Transverse colon (tissue), 4 donors: ENCODE measurements at places on chromosomes 12 and 14.

DNA sequence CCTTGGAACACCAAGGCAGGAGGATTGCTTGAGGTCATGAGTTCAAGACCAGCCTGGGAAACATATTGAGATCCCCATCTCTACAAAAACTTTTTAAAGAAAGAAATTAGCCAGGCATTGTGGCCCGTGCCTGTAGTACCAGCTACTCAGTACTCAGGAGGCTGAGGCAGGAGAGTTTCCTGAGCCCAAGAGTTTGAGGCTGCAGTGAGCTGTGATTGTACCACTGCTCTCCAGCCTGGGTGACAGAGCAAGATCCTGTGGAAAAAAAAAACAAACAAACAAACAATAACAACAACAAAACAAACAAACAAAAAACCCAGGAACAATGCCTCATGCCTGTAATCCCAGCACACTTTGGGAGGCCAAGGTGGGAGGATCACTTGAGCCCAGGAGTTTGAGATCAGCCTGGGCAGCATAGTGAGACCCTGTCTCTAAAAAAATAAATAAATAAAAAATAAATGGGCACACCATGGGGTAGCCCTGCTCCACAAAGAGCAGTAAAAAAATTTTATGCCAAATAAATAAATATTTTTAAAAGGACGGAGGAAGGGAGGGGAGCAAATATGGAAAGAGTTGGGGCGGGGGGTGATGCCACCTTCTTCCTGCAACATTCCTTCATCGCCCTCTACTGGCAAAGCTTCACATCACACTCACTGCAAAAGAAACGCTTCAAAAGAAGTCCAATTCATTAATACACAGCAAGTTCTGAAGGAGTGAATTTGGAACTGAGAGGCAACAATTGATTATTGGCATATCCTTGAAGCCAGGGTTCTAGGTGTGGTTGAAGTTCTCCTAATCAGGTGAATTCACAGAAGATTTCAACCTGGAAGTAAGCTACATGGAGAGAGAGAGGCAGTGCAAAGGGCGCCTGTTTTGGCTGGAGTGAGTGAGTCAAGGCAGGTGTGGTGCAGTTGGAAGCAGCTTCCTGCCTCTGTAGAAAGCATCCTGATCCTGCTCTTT, 8.8 kb upstream of the GNPTAB start:
- H3K4me1 ChIP-seq: no peaks in the 10 kb centered on the region
- peak; percentile 80 for DNase-seq
- no peak overlapping the region for H3K4me3 ChIP-seq
- no peak overlapping the region for H3K27ac ChIP-seq

- DNase-seq: no peak
- no peak overlapping the region for H3K4me3 ChIP-seq
- no peak overlapping the region for H3K27ac ChIP-seq
- no peaks in the 10 kb centered on the region for H3K36me3 ChIP-seq
- H3K27me3 ChIP-seq: no peaks in the 10 kb centered on the region
These were observed 1212.0 kb downstream of the GALC start for GRCh38 chr14:86780876-86781510.

DNA sequence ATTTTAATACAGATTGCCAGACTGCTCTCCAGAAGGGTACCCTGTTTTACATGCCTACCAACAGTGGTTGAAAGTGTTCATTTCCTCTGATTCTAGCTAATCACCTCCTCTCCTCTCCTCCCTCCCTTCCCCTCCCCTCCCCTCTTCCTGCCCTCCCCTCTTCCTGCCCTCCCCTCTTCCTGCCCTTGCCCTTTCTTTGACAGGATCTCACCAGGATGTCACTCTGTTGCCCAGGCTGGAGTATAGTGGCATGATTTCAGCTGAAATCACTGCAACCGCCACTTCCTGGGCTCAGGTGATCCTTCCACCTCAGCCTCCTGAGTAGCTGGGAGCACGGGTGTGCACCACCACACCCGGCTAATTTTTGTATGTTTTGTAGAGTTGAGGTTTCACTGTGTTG, 24.7 kb downstream of the APAF1 start:
- no peak for DNase-seq
- no peaks in the 10 kb centered on the region for H3K27me3 ChIP-seq
- no peak overlapping the region for H3K4me3 ChIP-seq
- no peaks in the 10 kb centered on the region for H3K4me1 ChIP-seq
- no peak overlapping the region for H3K27ac ChIP-seq

DNA sequence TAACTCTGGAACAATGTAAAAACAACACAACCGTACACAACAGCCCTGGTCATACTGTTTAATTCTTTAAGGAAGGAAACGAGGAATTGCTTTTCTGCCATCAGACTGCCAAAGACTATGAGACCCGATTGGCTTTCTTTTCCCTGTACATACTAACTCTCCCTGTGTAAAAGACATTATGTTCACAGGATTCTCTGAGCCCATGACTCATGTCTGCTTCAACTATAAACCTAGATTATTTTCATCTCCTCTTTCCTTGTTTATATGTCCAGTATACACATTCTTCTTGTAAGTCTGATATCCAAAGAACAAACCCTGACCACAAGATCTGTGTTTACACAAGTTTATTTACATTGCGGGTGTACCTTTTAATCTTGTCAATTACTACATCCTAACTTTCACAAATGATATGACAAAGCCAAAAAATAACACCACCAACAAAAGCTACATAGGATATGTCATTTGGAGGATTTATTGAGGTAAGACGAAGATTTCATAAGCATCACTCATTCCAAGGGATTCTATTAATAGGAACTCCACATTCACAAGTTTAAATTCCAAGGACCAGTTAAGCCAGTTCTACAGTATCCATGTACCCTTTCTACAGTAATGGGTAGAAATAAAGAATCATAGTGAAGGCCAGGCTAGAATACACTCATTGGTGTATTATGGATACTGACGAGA, 67.3 kb downstream of the STXBP6 start:
- no peaks in the 10 kb centered on the region for H3K27me3 ChIP-seq
- H3K36me3 ChIP-seq: no peaks in the 10 kb centered on the region
- peak overlapping the region; percentile 83 for H3K27ac ChIP-seq
- H3K4me1 ChIP-seq: peaks cover 40% of the 10 kb centered on the region
- DNase-seq: no peak

DNA sequence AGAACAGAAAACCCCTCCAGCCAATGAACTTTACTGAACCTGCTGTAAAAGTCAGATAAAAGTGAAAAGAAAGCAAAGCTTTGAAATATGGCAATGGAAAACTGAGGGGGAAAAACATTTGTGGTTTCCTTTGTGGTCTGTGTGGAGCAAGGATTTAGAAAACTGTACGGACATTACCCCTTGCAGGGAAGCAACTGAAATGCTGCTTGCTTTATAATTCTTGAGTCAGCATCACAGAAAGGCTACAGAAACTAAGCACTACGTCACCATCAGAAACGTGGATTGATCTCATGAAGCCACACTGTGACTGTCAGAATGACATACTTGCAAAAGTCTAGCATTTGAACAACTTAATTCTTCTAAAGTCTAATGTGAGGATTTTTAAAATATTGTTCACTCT, 2.4 kb upstream of the KCNC2 start:
- no peak overlapping the region for H3K27ac ChIP-seq
- no peak for DNase-seq
- peaks cover 34% of the 10 kb centered on the region for H3K27me3 ChIP-seq
- H3K4me1 ChIP-seq: no peaks in the 10 kb centered on the region

DNA sequence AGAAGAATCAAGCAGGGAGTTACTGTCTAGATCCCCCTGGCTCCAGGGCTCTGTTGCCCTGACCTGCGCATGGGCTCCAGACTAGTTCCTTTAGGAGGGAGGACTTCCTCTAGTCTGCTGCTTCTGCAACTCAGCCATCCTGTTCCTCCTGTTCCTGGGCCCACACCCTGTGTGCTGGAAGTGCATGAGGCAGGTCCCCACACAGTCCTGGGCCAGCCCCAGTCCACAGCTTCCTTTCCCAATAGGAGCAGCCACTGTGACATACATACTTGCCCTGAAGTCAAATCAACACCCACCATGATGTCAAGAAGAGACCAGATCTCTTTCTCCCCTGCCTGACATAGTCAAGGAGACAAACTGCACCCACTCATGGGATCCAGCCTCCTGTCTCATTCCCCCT, 1.3 kb downstream of the SDR9C7 start:
- H3K36me3 ChIP-seq: no peaks in the 10 kb centered on the region
- no peaks in the 10 kb centered on the region for H3K27me3 ChIP-seq
- no peaks in the 10 kb centered on the region for H3K4me1 ChIP-seq
- no peak overlapping the region for H3K27ac ChIP-seq
- DNase-seq: peak; percentile 22
- H3K4me3 ChIP-seq: no peak overlapping the region

DNA sequence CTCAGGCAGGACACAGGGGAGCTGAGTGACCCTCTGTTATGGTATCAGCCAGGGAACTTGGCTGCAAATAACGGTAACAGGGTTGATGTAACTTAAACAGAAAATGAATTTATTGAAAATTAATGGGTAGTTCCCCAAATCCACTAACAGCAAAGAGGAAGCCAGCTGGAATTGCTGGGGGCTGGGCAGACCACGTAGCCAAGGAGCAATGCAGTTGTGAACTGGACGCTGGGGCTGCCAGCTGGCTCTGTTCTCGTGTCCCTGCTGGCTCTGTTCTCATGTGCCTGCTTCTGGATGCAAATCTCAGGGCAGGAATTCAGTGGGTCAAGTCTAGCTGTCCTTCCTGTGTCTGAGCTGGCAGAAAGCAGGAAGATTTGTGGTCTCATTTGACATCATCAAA, 1383.3 kb upstream of the TMEM132C start:
- H3K4me3 ChIP-seq: no peak overlapping the region
- H3K4me1 ChIP-seq: no peaks in the 10 kb centered on the region
- no peak overlapping the region for H3K27ac ChIP-seq
- H3K27me3 ChIP-seq: no peaks in the 10 kb centered on the region
